ENCODE measurements at places on chromosomes 13 and 19.

GRCh38 chr13:112688560-112689302, 1.1 kb upstream of the ATP11A start:
- no peak for DNase-seq

- DNase-seq: no peak
Measured at GRCh38 chr19:10683064-10683426, 18.2 kb upstream of the QTRT1 start.

- no peak for DNase-seq
Measured at GRCh38 chr13:99687723-99688397, 186.6 kb downstream of the TM9SF2 start.

DNA sequence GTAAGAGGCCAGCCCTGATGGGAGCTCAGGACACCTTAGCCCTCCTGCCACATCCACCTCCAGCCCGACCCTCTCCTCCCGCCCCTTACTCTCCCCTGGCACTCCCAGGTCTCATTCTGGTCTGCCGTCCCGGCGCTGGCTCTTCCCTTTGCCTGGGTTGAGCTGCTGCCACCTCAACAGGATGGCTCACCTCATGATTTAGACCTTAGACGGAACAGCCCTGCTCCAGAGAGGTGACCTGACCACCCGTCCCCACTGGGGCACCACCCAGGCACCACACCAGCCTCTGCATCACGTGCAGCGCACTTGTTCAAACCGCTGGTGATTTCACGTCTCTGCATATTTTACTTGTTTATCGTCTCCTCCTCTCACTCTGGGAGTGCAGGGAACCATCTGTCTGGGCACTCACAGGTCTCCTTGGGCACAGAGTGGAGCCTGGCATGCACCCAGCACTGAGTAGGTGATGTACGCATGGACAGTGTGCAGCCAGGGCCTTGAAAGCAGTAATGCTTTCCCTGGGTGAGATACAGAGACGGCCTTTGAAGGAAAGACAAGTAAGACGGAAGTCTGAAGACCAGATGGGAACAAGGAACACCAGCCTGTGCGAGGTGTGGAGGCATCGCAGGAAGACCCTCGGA, 183.1 kb downstream of the KATNAL1 start:
- no peak for DNase-seq

All from muscle of back (tissue), 13 donors.